ENCODE measurements at places on chromosomes 5 and 9.

- DNase-seq = peak; percentile 95
These were observed at the start of gene ELAVL2 for GRCh38 chr9:23826120-23826629. Gene ELAVL2, minus strand, starts transcription at chr9:23826240. Its CDS starts 64,006 bp downstream, at chr9:23762234.

GRCh38 chr5:43315263-43315662 lies 2.1 kb upstream of the HMGCS1 start:
- no peak for DNase-seq

GRCh38 chr5:135824541-135825041 lies 9.9 kb upstream of the SLC25A48 start:
- no peak for DNase-seq

DNA sequence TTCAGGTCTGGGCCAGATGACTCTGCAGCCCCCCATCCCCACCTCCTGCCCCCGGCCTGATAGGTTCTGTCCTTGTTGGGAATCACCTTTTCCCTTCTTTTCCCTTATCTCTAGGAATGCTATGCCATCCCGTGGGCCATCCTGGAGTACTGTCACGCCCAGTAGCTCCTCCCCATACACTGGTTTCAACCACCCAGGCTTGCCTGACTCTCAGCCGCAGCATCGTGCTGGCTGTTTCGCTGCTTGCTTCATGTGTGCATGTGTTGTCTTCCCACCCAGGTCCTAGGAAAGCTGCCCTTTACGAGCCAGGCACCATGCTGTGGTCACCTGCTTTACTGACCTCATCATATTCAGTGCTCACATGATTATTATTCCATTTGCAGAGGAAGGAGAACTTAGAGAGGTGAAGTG lies 71.8 kb downstream of the ANGPTL2 start:
- DNase-seq = no peak

- no peak for DNase-seq
These were observed 719.2 kb upstream of the CTNND2 start for GRCh38 chr5:12623408-12623807.

- peak; percentile 66 for DNase-seq
These were observed at the start of gene GPX3 for GRCh38 chr5:151020304-151021110. Gene GPX3, plus strand, starts transcription at chr5:151020591. Its CDS starts 64 bp downstream, at chr5:151020655.

- no peak for DNase-seq
These were observed 14.4 kb downstream of the CKMT2 start for GRCh38 chr5:81247441-81247972.

- DNase-seq = no peak
These were observed 494.9 kb downstream of the PRR16 start for GRCh38 chr5:120958877-120959485.

GRCh38 chr5:172799416-172799815 lies 28.4 kb upstream of the DUSP1 start:
- no peak for DNase-seq

DNA sequence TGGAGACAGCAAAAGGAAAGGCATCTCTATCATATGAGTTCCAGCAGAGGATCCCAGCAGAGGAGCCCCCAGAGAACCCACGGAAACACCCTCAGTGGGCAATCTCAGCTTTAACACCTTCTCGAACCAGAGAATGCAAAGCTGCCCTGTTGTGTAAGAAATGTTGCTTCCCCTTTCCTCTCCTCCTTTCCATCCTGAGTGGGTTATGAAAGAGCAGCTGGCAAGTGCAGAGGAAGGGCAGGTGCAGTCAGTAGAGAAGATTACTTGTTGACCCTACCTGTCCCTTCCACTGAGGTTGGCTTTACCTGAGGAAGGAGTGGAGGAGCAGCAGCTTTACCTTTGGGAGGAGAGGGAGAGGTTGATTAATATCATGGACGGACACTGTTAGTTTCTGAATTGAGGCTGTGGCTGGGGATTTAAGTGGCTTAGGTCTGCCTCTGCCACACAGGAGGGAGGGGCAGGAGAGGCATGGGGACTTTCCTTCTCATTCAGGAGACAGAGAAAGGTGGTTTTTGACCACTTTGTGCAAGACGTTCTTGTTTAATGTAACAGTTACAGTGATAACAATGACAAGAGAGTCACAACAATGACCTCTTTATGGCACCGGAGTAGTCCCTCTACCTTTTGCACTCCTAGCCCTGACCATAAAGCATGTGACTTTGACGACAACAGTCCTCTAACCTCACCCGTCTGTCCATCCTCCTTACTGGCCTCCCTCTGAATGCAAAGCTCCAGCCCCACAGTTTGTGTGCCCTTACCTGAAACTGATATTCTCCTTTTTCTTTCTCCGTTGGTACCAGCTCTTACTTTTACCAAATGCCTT lies 254.8 kb downstream of the NSG2 start:
- DNase-seq = no peak

DNA sequence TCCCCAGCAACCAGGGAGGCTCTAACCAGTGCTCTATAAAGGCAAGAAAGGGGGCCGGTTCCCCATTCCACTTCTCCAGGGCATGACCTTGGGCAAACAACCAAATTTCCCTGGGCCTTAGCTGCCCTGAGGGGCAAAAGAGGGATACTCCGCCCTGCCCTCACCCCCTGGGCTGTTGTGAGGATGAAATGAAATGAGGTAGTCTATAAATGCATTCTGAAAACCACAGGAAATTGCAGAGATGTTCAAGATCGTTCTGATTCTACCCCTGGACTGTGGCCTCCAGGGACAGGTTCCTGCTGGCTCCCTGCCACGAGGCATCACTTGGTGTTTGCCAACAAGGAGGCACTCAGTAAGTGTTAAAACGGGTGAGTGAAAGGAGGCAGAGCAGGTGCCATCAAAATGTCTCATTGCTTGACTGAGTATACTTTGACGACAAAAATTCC lies 5.7 kb downstream of the RAPGEF1 start:
- peak; percentile 51 for DNase-seq

DNA sequence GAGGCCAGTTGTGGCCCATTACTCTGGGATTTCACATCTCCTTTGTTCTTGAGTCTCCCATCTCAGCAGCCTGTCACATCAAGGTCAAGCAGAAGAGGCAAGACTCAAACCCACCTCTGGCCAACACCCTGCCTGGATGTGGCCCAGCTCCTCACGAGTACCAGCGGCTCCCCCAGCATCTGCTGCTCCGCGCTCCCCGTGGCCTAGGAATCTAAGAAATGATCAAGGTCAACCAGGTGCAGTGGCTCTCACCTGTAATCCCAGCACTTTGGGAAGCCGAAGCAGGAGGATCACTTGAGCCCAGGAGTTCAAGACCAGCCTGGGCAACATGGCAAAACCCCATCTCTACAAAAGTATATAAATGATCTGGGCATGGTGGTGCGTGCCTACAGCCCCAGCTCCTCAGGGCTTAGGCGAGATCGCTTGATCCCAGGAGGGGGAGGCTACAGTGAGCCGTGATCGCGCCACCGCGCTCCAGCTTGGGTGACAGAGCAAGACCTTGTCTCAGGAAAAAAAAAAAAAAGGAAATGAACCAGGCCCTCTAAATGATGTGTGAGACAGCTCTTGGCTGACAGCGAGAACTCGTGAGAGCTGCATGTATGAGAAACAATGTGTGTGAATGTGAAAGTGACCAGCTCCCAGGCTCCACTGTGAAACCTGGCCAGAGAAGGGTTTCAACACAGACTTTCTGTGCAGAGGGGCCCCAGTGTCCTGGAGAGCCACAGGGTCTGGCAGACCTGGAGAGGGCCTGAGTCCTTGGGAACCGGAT lies 61.6 kb upstream of the ANGPTL2 start:
- peak; percentile 73 for DNase-seq

- no peak for DNase-seq
These were observed 114.1 kb downstream of the PIK3R1 start for GRCh38 chr5:68329554-68330255.

DNA sequence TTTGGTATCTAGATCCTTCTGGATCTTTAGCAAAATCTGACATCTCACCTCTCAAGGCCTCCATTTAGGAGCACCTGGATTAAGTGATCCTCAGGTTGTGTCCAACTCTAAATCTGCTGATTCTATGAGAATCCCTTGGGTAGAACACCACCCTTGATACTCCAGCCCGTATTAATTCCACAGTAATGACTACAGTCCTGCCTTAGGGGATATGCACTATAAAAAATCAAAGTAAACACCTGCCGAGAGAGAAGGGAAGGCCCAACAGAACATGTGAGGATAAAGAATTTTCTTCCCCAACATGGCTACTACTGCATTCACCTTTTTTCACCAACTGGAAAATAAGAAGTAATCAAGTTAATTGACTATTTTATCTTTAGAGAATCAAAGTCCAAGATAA lies 27.6 kb downstream of the DAP start:
- no peak for DNase-seq

DNA sequence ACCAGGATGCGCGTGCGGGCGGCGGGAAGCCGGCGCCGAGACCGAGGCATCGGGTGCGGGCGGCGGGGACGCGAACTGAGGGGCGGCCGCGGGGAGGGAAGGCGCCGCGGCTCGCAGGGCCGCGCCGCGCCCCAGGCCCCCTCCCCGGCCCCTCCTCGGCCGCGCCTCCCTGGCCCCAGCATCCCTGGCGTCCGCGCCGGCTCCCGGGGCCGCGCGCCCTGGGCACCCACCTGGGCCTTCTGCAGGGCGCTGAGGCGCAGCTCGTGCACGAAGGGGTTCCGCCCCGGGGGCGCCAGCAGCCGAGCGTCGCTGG lies 324 bp downstream of the LPCAT1 start:
- no peak for DNase-seq

DNA sequence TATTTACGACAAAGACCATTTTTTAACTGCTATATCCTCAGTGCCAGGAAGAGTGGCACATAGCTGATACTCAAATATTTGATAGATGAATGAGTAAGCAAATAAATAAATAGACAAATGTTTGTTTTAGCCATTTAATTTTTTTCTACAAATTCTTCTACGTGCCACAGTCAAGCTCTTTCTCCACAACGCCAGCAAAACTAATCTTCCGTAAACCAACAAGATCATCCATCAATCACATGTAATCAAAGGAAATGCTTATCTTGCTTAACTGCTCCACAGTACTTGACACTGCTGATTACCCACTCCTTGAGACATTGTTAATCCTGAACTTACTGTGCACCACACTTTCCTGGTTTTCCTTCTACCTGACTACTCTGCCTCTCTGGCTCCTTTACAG lies 136.7 kb downstream of the EDIL3 start:
- peak; percentile 7 for DNase-seq

GRCh38 chr5:25091921-25092320 lies 447.1 kb upstream of the CDH10 start:
- no peak for DNase-seq

DNA sequence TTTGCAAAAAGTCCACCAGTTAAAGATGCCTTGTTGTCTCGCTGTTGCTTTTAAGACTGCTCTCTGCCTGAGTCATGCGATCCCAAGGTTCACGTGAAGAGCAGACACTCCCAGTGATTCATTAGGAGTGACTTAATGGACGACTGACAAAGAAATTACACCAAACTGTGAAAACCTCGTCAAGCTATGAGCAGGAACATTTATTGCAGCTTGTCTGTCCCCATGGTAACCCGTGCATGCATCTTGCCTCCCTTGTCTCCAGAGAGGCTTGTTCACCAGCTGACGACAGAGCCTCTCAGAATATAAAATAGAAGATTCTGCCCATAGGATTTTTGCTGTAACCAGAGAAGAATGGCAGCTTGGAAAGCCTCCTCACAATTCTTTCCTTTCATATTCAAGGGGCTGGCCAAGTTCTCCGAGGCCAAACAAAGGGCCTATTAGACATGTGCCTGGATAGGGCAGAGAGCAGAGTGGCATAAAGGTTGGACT lies 352.7 kb downstream of the SPOCK1 start:
- peak; percentile 83 for DNase-seq

DNA sequence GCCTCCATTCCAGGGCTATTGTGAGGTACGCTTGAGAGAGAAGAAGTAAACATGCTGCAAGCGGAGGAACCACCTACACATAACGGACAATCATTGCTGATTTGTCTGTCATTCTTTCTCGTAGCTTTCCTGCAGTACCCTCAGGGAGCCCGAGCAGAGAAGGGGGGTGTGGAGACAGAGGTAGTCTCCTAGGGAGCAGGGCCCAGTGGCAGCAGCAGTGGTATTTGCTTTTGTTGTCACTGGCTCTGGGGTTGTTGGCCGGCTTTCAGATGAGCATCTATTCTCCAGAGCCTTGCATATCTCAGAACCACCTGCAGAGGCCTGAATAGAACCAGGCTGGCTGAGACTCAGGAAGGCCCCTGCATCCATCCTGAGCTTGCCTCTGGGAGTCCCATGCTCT lies 19.9 kb downstream of the ENHO start:
- DNase-seq = no peak

DNA sequence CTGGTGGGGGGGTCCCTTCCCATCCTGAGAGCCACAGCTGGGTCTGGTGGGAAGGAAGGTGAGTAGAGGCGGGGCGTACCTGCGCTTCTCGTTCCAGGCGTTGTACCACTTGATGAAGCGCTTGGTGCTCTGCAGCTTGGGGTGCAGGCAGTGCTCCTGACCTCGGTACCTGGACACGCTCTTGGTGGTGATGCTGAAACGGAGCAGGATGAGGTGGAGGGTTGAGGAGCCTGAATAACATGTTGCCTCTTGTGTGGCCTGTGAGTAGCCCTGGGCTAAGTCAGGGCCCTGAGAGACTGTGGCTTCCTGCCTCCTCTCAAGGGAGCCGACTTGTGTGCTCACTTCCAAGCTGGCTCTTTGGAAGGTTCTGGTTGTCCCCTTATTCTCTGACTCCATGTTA lies 4.3 kb downstream of the CXCL14 start:
- no peak for DNase-seq

DNA sequence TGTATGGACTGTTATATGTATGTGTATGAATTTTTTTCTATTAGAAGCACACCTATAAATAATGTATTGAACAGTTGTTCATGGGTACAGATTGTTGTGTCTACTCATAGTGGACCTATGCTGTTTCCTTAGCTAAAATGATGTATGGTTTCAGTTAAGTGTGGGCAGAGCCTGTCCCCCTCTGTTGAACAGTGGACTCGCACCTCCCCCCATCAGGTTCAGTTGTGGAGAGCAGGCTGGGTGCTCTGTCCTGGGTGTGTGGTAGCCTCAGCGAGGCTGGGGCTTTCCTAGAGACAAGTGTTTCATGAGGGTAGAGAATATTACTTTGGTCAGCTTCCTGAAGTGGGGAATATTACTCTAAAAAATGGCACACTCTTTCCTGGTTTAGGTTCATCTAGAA lies 47.4 kb upstream of the LRRTM2 start:
- no peak for DNase-seq

GRCh38 chr9:130450344-130451003 lies 5.7 kb downstream of the ASS1 start:
- DNase-seq = no peak

DNA sequence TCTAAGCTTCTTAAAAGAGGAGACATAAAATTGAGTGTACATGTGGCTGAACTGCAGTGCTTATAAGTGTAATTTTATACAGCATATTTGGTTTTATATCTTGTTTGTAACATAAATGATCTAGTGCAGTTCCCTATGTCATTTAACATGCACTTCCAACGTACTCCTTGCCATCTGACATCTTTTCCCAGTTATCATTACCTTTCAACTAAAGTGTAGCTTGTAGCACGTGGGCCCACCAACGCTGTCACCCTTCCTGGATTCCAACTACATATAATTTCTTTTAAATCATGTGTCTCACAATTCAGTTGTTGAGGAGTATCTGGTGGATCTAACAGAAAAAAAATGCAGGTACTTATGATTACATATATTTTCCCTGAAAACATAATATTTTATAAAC lies 50.1 kb downstream of the LIFR start:
- no peak for DNase-seq

GRCh38 chr9:37913480-37914153 lies 9.7 kb upstream of the SLC25A51 start:
- peak; percentile 75 for DNase-seq

- DNase-seq = no peak
These were observed 192.7 kb downstream of the FANCC start for GRCh38 chr9:95124582-95125367.

GRCh38 chr9:125843646-125844045 lies 96.5 kb downstream of the PBX3 start:
- no peak for DNase-seq

Measured in dermis microvascular lymphatic vessel endothelial cell (primary cell).